ENCODE measurements at places on chromosomes 5 and 9.

DNA sequence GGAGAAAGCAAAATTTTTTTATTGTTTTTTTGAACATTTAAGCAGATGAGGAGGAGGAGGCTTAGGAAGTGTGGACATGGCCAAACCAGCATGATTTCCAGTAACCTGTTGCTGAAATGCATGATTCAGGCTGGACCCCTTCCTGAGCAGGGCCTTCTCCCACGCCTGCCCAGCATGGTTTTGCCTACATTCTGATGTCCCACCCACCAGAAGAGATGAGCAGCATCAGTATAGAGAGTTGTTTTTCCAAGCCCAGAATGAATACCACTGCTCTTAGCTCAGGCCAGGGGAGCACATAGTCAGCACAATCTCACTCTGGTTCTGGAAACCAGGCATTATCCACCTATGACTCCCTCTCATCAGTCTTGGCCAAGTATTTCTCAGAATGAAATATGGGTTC lies 90.1 kb downstream of the PAPPA start:
- no peak for DNase-seq

DNA sequence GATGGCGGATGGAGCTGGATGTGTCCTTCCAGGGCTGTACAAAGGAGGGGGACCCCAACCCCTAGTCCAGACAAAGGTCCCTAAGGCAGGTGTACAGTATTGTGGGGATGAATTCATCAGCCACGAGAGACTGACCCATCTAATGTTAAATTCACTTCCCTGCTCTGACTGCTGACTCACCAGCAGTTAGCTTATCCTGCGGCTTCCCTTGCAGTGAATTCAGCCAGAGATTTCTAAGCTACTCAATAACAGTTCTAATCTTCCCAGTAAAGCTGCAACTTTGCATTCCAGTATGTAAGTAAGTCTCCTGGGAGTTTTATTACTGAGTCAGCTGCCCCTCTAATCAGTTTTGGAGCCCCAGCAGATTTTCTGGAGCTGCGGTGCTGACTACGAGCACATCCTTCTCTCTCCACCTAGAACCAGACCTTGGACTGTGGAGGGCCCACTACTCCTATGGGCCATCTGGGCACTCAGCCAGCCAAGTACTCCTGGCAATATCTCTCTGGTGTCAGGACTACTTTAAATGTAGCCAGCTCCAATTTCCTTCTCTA lies 16.1 kb downstream of the B4GALT1 start:
- no peak for DNase-seq

- no peak for DNase-seq
Measured at GRCh38 chr9:21160178-21160577, 6.3 kb downstream of the IFNA21 start.

GRCh38 chr5:32090755-32091128 lies 83.4 kb downstream of the GOLPH3 start:
- DNase-seq: no peak

GRCh38 chr9:116236979-116237378 lies 83.4 kb downstream of the PAPPA start:
- DNase-seq: no peak

- no peak for DNase-seq
Measured at GRCh38 chr5:52995095-52995494, 5.9 kb downstream of the ITGA2 start.

DNA sequence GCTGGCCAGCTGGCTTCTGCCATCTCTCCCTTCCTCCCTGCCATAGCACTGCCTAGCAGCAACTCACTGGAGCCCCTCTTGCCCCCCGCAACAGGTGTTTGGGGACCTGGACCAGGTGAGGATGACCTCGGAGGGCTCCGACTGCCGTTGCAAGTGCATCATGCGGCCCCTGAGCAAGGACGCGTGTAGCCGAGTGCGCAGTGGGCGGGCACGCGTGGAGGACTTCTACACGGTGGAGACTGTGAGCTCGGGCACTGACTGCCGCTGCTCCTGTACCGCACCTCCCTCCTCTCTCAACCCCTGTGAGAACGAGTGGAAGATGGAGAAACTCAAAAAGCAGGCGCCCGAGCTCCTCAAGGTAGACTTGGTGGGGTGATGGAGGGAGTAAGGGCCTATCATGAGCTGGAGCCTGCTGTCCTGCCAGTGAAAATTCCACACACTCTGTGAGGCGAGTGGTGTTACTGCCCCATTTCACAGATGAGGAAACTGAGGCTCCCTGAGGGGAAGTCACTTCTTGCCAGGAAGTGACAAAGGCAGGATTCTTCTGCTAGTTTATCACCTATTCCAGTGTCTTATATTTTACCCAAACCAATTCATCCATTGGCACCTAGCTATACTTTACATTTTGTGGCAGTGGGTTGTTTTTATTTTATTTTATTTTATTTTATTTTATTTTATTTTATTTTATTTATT lies 10.1 kb downstream of the OLFML2A start:
- DNase-seq: no peak

GRCh38 chr5:8907168-8907868 lies 638.6 kb downstream of the SEMA5A start:
- DNase-seq: no peak

GRCh38 chr5:64790210-64790609 lies 21.5 kb downstream of the CWC27 start:
- no peak for DNase-seq

DNA sequence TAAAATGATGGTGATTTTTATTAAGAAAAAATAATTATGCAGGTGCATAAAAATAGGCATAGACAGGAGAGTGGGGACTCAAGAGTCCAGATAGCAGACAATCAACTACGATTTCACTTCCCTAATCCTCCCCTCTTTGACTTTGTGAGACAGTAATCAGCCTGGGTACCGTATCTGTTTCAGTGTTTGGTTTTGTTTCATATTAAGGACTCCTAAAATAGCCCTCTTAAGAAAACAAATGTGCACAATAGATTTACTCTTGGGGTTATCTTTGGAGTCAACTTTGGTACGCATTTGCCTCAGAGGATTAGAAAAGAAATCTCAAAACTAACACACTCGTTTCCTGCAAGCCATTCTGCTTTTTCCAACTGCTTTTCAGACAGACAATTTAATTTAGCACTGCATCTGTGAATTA lies 96.3 kb downstream of the ZNF608 start:
- no peak for DNase-seq

DNA sequence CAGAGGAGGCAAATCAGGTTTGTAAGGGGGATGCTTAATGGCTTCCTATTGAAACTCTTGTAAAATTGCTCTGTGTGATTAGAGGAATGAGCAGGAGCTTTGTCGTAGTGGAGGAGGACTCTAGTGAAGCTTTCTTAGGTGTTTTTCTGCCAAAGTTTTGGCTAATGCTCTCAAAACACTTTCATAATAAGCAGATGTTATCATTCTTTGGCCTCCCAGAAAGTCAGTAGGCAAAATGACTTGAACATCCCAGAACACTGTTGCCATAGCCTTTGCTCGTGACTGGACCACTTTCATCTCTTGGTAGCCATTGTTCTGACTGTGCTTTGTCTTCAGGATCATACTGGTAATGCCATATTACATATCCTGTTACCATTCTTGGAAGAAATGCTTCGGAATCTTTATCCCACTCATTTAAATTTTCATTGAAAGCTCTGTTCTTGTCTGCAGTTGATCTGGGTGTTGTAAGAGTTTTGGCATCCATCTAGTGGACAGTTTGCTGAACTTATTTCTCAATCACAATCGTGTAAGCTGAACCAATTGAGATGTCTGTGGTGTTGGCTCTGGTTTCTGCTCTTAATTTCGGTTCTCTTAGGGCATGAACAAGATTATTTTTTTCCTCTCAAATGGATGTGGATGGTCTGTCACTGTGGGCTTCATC lies 187.6 kb downstream of the COMMD10 start:
- DNase-seq: no peak

DNA sequence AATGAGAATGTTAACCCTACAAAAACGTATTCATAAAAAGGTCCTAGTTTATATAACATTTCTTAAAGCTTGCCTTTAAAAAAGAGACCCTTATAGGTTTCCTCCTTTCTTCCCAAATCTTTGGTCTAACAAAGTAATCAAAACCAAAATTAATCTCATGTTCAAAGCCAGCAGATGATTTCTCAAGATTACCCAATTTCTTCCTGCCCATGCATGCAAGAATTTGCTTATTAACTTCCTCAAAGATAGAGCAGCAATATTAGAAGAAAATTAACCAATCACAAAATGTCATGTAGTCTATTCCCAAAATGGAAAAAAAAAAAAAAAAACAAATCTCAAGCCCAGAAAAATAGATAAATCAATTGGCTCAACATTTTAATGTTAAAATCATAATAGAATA lies 114.9 kb downstream of the MLLT3 start:
- DNase-seq: no peak

- no peak for DNase-seq
Measured at GRCh38 chr5:135883026-135883425, 12.6 kb downstream of the IL9 start.

DNA sequence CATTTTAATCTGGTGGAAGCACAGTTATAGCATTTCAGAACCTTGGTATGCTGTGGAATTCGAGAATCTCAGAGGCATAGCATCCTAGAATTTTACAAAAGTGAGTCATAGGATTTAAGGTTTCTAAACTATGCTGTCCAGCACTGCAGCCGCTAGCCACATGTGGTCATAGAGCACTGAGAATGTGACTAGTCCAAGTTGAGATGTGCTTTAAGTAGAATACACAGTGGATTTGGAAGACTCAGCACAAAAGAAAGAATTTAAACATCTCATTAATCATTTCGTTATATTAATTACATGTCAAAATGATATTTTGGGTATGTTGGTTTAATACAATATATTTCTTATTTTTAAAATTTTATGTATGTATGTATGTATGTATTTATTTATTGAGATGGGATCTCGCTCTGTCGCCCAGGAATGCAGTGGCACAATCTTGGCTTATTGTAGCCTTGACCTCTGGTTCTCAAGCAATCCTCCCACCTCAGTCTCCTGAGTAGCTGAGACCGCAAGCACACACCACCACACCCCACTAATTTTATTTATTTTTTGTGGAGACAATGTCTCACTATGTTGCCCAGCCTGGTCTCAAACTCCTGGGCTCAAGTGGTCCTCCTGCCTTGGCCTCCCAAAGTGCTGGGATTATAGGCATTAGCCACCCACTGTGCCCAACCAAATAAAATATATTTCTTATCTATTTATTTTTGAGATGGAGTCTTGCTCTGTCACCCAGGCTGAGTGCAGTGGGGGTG lies 20.4 kb upstream of the RPS14 start:
- no peak for DNase-seq

DNA sequence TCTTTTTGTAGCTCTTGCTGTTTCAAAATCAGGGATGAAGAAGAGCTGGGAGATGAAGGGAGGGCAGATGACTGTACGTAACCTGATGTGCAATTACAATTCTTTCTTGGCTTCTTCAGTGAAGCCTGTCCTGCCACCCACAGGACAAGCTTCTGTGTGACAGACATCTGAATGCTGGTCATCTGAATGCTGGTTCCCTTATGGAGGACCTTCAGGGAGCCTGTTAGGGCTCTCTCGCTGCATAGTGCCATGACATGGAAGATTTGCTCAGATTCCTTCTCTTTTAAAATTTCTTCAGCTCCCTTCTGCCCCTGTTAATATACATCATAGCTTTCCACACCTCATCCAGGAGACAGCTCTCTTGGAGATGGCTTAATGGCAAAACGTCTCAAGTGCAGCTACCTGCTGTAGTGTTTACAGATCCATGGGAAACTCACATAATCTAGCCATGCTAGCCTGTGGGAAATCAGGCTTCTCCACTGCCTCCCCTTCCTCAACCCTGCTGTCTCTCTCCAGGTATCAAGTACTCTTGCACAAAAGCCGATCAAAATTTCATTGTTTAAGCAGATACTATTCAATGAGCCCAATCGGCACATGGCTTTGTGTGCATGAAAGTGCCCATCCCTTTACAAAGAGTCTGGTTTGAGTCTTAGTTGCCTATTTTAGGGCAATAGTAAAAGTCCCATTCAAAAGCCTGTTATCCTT lies 134.6 kb downstream of the RAB3C start:
- DNase-seq: no peak

DNA sequence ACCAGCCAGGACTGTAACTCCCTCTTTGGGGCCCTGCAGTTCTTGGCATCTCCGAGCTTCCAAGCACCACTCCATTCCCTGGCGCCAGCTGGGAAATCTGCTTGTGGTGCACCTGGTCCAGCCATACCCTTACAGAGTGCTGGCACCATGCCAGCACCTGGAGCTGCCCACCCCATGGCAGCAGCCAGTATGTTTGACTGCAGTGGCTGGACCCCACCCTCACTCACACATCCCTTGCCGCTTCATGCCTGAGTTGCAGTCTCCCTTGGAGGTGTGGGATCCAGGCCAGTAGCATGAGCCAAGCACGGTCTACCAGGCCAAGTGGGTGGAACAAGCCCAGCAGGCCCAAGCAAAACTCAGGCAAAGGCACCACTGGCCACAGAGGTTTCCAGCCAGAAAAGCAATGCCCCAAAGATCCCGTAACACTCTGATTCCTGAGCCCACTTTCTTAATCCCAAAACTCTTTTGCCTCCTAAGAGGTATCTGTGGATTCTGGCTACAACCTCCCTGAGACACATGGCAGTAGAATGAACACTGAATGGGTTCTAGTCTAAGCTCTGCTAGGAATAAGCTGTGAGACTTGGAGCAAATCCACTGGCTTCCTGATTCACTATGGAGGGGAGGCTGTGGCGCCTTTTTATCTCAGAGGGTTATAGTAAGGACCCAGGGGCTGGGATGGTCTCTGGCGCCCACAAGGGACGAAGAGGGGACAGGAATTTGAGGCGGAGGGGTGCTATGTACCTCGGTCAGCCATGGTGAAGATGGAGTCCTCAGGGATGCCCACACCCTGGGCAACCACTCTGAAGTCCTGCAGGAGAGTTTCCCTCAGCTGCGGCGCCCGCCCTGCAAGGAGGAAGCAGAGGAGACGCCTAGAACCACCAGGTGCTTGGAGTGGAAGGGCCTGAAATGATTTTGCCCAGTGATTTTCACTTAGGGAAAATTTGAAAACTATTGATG lies 5.6 kb downstream of the AMBP start:
- DNase-seq: no peak

GRCh38 chr5:88660947-88661805 lies 221.8 kb downstream of the MEF2C start:
- DNase-seq: peak; percentile 81
